HCT116 (cell line): ENCODE measurements at places on chromosomes 6 and 20.
A peak's percentile ranks its signal among the peaks of the same experiment; 100 is the strongest.

DNA sequence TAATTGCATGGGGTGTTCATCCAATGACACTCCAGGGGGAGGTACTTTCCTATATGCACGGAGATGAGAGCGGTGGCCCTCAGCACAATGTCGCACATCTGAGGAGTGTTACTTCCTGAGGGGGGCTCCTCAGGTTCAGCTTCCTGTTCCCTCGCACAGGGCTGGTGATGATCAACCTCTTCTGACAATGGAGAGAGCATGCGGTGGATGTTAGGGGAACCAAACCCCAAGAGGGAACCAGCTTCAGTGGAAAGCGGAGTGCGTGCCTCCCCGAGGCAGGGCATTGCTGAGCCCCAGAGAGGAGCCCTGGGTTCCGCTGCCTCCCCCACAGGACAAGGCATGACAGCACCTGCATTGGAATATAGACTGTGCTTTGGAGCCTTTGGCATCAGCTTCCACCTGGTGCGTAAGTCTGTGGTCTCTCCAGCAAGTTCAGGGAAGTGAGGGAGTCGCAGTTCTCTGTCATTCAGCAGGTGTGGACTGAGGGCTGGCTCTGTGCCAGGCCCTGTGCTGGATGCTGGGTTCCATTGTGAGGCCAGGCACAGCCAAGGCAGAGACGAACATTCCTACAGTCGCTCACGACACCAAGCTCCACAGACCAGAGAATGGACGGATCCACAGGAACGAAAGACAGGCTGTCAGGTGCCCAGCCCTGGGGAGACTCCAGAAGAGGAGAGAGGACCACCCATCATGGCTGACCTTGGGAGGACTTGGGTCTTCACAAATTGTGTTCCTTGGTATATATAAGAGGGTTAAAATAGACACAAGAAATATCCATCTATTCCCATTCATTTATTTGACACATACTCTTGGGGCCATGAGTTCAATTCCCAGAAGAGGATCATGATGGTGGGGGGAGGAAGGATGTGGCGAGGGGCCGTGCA lies 3.9 kb upstream of the ZNF831 start:
- H3K27ac ChIP-seq, result no peak overlapping the region
- H3K27me3 ChIP-seq, result peaks cover 53% of the 10 kb centered on the region

GRCh38 chr6:43681303-43681702 lies 6.3 kb downstream of the MRPS18A start:
- no peaks in the 10 kb centered on the region for H3K27me3 ChIP-seq
- H3K4me1 ChIP-seq, result peaks cover 5% of the 10 kb centered on the region
- no peak overlapping the region for H3K4me3 ChIP-seq
- H3K27ac ChIP-seq, result no peak overlapping the region
- DNase-seq, result no peak

GRCh38 chr20:1507276-1507675 lies 16.1 kb upstream of the SIRPB2 start:
- no peaks in the 10 kb centered on the region for H3K27me3 ChIP-seq
- no peaks in the 10 kb centered on the region for H3K4me1 ChIP-seq
- H3K36me3 ChIP-seq, result no peaks in the 10 kb centered on the region
- no peak overlapping the region for H3K27ac ChIP-seq
- no peak for DNase-seq

GRCh38 chr20:39861381-39861780 lies 827.7 kb downstream of the MAFB start:
- no peak overlapping the region for H3K4me3 ChIP-seq
- H3K27ac ChIP-seq, result no peak overlapping the region
- H3K27me3 ChIP-seq, result no peaks in the 10 kb centered on the region

GRCh38 chr6:96542702-96543101 lies 20.2 kb upstream of the FHL5 start:
- no peak overlapping the region for H3K4me3 ChIP-seq
- H3K4me1 ChIP-seq, result no peaks in the 10 kb centered on the region
- no peaks in the 10 kb centered on the region for H3K27me3 ChIP-seq
- no peak overlapping the region for H3K27ac ChIP-seq
- DNase-seq, result no peak
- peaks cover 11% of the 10 kb centered on the region for H3K36me3 ChIP-seq

- H3K36me3 ChIP-seq, result no peaks in the 10 kb centered on the region
- H3K4me1 ChIP-seq, result no peaks in the 10 kb centered on the region
- H3K27ac ChIP-seq, result no peak overlapping the region
- no peaks in the 10 kb centered on the region for H3K27me3 ChIP-seq
- DNase-seq, result no peak
- no peak overlapping the region for H3K4me3 ChIP-seq
These were observed 298.1 kb downstream of the TFAP2B start for GRCh38 chr6:51116723-51117122.

DNA sequence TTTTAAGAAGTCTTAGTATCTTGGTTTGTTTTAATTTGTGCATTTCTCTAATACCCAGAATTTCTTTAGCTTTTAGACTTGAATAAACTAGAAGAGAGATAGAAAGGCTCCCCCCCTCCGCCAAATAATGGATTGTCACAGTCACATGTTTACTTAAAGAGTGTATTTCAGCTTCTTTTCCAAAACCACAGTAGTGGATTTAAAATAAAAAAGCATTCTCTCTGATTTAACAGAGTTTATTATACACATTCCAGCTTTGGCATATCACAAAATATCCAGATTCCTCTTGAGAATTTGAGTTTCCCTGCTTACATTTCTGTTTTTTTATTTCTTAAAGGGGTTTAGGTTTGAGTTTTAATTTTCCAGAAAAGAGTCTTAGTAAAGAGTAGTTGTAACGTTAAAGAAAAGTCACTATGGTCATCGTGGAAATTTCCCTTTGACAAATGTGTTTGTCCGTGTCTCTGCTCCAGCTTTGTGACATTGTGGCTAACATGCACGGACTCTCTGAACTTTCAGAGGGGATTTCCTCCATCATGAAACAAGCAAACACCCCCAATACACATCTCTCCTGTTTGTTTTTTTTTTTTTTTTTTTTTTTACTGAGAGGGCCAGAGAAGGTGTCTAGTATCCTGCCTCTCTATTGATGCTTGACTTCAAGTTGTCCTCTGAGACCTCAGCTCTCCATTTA lies 113.5 kb upstream of the SUPT3H start:
- no peaks in the 10 kb centered on the region for H3K27me3 ChIP-seq
- H3K4me3 ChIP-seq, result no peak overlapping the region
- DNase-seq, result no peak
- H3K27ac ChIP-seq, result no peak overlapping the region
- no peaks in the 10 kb centered on the region for H3K4me1 ChIP-seq

GRCh38 chr6:162074641-162075275 lies 652.8 kb downstream of the PRKN start:
- no peaks in the 10 kb centered on the region for H3K27me3 ChIP-seq
- H3K36me3 ChIP-seq, result no peaks in the 10 kb centered on the region
- H3K27ac ChIP-seq, result no peak overlapping the region
- no peak for DNase-seq
- H3K4me3 ChIP-seq, result no peak overlapping the region
- H3K4me1 ChIP-seq, result no peaks in the 10 kb centered on the region

DNA sequence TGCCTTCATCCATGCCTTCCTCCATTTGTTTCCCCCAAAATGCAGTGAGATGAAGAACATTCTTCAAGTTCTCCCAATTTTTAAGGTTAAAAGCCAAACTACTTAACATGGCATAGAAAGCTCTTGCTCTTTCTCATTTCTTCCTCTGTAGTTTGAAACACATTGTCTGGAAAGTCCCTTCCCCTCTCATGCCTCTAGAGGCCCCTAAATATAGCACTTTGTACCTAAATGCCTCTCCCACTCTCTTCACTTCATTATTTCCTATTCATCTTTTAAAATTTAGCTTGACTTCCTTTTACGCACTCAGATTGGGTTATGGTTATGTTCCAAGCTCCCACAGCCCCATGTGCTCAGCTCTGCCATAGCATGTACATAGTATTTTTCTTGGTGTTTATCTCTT lies 389.3 kb downstream of the HDGFL1 start:
- no peak for DNase-seq
- H3K27me3 ChIP-seq, result no peaks in the 10 kb centered on the region
- no peak overlapping the region for H3K27ac ChIP-seq
- H3K4me3 ChIP-seq, result no peak overlapping the region

- no peaks in the 10 kb centered on the region for H3K36me3 ChIP-seq
- H3K27me3 ChIP-seq, result no peaks in the 10 kb centered on the region
- H3K4me3 ChIP-seq, result no peak overlapping the region
- H3K4me1 ChIP-seq, result no peaks in the 10 kb centered on the region
These were observed 197.9 kb downstream of the CDH4 start for GRCh38 chr20:61449916-61450315.

- peak overlapping the region; percentile 29 for H3K4me3 ChIP-seq
- no peaks in the 10 kb centered on the region for H3K36me3 ChIP-seq
- H3K4me1 ChIP-seq, result no peaks in the 10 kb centered on the region
These were observed 69.6 kb downstream of the TBXT start for GRCh38 chr6:166097914-166098522.

DNA sequence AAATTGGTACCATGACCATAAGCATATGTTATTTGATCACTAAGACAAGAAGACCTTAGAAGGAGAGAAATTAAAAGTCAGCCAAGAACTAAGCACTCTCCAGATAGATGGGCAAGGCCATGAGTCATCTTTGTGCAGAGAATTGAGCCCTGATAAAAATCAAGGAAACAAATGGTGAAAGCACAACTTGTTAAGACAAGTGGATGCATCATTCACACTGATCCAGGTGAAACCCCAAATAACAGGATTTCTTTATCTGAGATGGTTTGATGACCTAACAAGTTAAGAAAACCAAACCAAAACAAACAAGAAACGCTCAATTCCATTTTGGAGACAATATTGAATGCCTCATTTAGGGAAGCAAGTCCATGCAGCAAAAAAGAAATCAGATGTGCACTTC lies 121.6 kb downstream of the ADAT2 start:
- no peaks in the 10 kb centered on the region for H3K36me3 ChIP-seq
- no peak for DNase-seq
- H3K27ac ChIP-seq, result no peak overlapping the region
- H3K4me1 ChIP-seq, result peaks cover 27% of the 10 kb centered on the region

GRCh38 chr6:126664271-126664670 lies 324.4 kb downstream of the CENPW start:
- no peaks in the 10 kb centered on the region for H3K36me3 ChIP-seq
- no peaks in the 10 kb centered on the region for H3K4me1 ChIP-seq
- H3K4me3 ChIP-seq, result no peak overlapping the region
- H3K27me3 ChIP-seq, result no peaks in the 10 kb centered on the region
- H3K27ac ChIP-seq, result no peak overlapping the region

DNA sequence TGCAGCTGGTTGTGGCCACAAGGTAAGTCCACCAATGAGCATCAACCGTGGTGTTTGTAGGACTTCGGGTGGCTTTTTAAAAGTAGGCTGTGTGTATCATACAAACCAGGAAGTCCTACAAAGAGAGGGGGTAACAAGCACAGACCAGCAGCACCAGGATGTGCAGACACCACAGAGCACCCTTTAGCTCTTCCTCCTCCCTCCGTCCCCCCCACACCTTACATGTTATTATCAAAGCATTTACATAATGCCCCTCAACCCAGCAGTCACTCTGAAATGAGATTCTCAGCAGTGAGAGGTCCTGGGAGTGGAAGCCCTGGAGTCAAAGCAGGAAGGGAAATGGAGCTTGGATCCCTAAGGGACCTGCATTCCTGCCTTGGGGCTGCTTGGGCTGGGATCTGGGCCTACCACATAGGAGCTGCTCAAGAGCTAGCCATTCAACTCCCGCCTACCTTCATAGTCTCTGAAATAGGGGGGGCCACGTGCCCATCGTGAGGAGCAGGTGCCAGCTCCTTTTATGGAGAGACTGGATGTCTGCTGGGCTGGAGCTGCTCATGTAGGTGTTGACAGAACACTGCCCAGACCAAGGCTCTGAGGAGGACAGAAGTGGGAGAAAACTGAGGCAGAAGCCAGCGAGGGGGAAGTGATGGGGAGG lies 90.6 kb downstream of the PSMB1 start:
- H3K27ac ChIP-seq, result no peak overlapping the region
- peaks cover 16% of the 10 kb centered on the region; the same call in 1 of the 2 replicates for H3K27me3 ChIP-seq
- H3K4me1 ChIP-seq, result no peaks in the 10 kb centered on the region

GRCh38 chr20:37729909-37730308 lies 36.1 kb downstream of the CTNNBL1 start:
- H3K4me1 ChIP-seq, result no peaks in the 10 kb centered on the region
- no peak overlapping the region for H3K4me3 ChIP-seq
- no peaks in the 10 kb centered on the region for H3K36me3 ChIP-seq
- DNase-seq, result no peak
- H3K27ac ChIP-seq, result no peak overlapping the region

DNA sequence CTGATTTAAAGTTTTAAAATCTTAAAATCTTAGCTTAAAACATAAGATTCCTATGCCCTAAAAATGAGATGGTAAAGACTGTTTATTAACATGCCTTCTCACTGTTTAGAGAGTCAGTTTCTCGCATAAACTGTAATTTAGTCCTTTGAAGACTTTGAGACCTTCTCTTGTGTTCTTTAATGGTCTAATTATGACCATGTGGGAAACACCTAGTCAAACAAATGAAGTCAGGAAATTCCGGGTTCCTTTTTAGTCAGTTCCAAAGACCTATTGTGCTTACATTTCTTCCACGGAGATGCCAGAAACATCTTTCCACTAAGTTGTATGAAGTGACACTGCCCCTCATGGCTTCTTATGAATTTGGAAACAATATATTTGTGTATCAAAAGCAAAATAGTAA lies 64.2 kb upstream of the KIF25 start:
- H3K4me1 ChIP-seq, result no peaks in the 10 kb centered on the region
- H3K4me3 ChIP-seq, result no peak overlapping the region
- no peak overlapping the region for H3K27ac ChIP-seq
- H3K36me3 ChIP-seq, result 0 out of 2 replicates have a peak, but pooled peaks cover 3% of the 10 kb centered on the region
- H3K27me3 ChIP-seq, result no peaks in the 10 kb centered on the region

DNA sequence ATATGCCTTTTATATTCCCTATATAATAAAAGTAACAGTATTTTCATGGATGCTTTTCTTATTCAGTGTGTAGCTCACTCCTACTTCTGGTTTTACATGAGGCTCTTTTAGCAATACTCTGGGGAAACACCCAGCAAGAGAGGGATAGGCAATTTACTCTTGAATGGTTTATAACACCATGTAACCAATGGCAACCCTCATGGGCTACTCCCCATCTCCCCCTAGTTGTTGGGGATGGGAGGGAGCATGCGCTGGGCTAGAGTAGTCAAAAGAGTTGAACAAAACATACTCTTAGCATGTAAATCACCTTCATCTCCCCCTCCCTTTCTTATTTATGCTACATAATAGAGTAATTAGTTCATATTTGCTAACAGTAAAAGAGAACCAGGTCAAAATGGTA lies 140.1 kb upstream of the LRFN2 start:
- no peaks in the 10 kb centered on the region for H3K27me3 ChIP-seq
- no peak overlapping the region for H3K27ac ChIP-seq
- H3K4me1 ChIP-seq, result no peaks in the 10 kb centered on the region
- no peak overlapping the region for H3K4me3 ChIP-seq
- DNase-seq, result no peak
- H3K36me3 ChIP-seq, result no peaks in the 10 kb centered on the region

GRCh38 chr6:127277878-127278843 lies 11.5 kb downstream of the RNF146 start:
- H3K27me3 ChIP-seq, result no peaks in the 10 kb centered on the region
- H3K36me3 ChIP-seq, result no peaks in the 10 kb centered on the region
- no peak for DNase-seq
- H3K4me3 ChIP-seq, result no peak overlapping the region
- no peak overlapping the region for H3K27ac ChIP-seq

DNA sequence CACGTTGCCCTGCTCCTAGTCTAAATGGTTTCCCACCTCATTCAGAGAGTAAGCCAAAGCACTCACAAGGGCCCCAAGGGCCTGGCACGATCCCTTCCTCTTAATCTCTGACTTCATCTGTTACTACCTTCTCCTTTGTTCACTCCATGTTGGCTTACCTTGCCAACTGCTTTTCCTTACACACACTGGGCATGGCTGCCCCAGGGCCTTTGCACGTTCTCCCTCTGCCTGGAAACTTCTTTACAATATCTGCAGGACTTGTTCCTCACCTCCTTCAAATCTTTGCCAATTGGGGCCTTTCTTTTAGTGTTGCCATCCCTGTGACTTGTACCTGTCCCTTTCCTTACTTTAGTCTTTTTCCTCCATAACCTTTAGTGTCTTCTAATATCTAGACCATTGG lies 73.9 kb downstream of the PLCB4 start:
- no peak overlapping the region for H3K4me3 ChIP-seq
- no peaks in the 10 kb centered on the region for H3K4me1 ChIP-seq
